ENCODE measurements at places on chromosomes 1 and 21.

DNA sequence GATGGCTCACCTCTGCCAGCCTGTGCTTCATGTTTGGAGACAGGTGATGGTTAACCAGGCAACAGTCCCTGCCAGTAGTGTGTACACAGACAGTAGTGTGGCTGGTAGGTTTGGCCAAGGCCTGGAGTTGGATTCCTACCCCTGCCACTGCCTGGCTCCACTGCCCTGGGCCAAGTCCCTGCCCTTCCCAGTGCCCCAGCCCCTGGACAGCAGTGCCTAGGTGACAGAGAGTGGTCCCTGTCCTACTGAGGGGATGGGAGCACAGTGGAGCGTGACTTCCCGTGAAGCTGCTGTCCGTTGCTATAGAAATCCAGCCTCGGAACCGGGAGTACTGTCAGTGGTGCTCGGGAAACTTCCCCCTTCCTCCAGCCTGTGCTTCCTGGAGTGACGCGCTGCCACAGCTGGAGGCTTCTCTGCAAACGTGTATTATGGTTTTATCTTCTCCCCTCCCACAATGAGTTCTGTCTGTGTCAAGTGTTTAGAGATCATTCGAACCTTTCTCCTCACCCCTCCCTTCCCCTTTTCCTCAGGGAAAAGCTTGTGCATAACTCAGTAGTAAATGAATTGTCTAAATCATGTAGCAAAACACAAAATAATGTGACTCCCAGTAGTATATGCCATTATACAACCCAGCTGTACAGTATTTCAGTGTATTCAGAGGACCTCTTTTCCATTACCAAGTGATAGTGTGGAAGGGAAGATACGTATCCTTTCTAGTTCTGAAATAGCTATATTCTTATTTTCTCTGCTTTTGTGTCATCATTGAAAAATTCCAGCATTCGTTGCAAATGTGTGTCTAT is 73.4 kb downstream of the GALNT2 start:
- DNase-seq, result no peak

DNA sequence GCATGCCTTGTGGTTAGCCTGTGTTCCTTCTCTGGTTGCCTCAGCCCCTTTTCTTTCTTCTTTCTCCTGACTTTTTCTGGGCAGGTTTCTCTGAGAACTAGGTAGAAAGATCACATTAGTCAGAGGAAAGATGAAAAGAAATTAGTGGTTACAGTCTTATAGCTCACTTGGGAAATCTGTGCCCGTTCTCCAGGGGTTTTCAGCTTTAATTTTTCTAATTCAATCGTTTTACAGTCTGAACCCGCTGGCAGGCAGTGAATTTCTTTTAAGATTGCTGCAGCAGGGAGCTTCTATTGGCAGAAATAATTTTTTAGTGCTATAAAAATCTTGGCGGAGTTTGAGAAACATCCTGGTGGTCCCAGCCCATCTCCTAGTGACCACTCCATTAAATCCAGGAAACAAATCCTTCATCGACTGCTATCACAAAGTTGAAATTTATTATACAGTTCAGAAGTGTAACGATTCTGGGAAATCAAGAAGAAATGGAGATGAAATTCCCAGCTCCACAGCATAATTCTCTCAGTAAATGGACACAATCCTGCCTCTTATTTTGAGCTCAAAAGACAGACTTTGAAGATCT is 113.1 kb downstream of the PCP4 start:
- DNase-seq, result no peak

GRCh38 chr1:30415171-30415940 is 308.0 kb downstream of the MATN1 start:
- no peak for DNase-seq

GRCh38 chr1:97803026-97803425 is 117.8 kb downstream of the DPYD start:
- DNase-seq, result no peak

- DNase-seq, result no peak
These were observed 53.0 kb upstream of the PRELP start for GRCh38 chr1:203422656-203423055.

- peak; percentile 47 for DNase-seq
These were observed 2.2 kb upstream of the ARHGAP30 start for GRCh38 chr1:161071886-161072371.

GRCh38 chr1:176051902-176052518 is 155.1 kb downstream of the COP1 start:
- DNase-seq, result no peak

- no peak for DNase-seq
These were observed 157.4 kb downstream of the ACTL8 start for GRCh38 chr1:17912491-17912890.

- no peak for DNase-seq
These were observed 398.3 kb downstream of the DUSP10 start for GRCh38 chr1:221343607-221344006.

- DNase-seq, result no peak
These were observed 707 bp downstream of the PRCC start for GRCh38 chr1:156767879-156768604.

DNA sequence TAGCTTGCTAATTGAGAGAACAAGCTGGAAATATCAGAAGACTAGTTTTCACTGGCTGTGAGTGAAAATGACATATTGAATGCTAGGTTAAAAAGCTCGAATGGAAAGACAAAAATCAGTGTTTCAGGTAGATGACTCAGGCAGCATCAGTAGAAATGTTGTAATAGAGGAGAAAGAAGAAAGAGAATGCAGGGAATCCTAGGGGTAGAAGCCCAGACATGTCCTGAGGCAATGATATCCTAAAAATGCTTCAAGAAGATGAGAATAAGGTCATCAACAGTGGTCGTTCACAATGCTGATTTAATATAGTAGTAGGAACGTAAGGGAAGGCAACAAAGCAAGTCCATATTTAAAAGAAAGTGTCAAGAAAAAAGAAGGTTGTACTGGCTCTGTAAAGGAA is 96.7 kb upstream of the HP1BP3 start:
- DNase-seq, result no peak

GRCh38 chr1:7249516-7249915 is 464.3 kb downstream of the CAMTA1 start:
- no peak for DNase-seq

DNA sequence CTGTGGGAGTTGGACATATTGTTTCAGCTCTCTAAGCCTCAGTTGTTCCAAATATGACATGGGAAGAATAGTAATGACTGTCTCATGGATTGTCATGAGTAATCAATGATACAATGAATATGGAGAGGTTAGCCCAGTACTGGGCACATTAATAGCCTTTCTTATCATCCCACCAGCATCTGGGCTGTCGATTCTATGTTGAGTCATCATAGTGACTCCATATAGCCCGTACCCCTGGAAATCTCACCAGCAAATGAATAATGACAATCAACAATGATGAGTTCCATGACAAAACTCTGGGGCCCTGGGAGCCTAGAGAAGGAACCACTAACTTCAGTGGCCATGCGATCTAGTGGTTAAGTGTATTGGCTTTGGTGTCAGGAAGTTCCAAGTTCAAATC is 39.7 kb upstream of the GJB5 start:
- no peak for DNase-seq

- DNase-seq, result no peak
These were observed 9.2 kb downstream of the SLC2A1 start for GRCh38 chr1:42949312-42950115.

DNA sequence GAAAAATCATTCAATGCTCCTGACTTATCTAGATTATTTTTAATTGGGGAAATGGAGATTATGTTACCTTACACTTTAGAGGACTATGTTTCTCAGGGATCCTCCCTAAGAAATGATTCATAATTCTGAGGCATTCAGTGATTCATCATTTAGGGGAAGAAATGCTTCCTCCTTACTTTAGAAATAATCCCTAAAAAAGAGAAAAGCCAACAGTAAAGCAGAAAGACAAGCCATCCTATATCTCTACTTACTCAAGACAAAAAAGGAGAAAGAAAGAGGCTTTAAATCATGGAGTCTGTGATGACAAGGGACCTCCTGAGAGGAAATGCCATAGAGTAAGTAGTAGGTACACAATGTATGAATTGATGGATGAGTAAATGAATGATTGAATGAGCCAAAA is 137.0 kb downstream of the BRINP2 start:
- no peak for DNase-seq

- peak; percentile 73 for DNase-seq
These were observed 24.8 kb downstream of the RNF19B start for GRCh38 chr1:32939655-32940371.

DNA sequence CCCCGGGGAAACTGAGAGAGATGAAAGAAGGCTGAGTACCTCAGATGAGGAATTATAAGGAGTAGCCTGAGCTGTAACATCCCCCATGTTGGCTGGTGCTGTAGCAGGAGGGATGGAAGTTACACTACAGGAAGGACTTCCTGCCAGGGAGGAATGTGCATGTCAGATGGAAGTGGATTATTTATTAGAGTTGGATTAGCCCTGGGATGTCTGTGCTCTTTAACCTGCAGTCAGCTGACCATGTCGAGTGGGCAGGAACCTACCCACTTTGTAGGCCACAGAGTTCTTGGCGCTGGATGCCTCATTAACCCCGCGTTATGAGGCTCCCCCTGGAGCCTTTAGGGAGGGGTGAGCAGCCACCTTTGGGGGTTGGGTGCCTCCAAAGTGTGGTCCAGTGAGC is 757 bp upstream of the SEMA4A start:
- no peak for DNase-seq

All from activated CD4-positive, alpha-beta T cell treated with anti-CD3 and anti-CD28 coated beads, Interleukin-2, Interleukin-4, amounts not matched to agents 100 ng/mL and 50 ng/mL, durations not matched to agents 16 hours and 8 hours (primary cell).